ENCODE measurements at places on chromosomes 4 and X.

DNA sequence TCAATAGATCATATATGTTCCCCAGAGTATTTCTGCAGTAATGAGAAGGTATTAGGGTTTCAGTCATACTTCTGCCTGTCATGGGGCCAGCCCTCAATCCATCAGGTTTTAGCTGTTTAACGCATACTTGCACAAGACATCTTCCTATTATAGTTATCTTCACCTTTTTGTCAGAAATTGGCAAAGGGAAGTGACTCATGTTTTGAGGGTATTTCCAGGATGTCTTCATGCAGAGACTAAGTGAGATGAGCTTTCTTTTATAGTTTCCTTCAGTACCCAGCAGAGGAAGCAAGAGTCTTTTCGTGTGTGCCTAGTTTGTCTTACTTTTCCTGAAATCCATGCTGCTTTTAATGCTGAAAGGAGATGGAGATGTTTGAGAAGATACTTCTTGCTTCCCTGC is 9.5 kb downstream of the CSTF2 start:
- DNase-seq, result peak; percentile 42

DNA sequence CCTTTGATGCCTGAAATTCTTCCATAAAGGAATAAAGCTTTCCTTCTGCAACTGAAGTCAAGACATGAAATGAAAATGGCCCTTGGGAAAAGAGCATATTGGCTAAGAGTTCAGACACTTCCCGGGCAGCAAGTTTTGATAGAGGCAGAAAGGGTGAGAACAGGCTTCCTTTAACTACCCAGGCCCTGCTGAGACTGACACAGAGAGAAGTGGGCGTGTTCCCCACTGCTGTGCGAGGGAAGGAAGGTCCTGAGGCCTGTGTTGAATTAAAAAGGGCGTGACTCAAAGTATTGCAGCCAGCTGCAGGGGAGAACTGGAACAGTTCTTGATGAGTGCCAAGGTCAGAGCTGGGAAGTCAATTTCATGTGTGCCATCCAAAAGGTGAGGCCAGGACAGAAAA is 33.9 kb upstream of the ADGRG2 start:
- peak; percentile 50 for DNase-seq

DNA sequence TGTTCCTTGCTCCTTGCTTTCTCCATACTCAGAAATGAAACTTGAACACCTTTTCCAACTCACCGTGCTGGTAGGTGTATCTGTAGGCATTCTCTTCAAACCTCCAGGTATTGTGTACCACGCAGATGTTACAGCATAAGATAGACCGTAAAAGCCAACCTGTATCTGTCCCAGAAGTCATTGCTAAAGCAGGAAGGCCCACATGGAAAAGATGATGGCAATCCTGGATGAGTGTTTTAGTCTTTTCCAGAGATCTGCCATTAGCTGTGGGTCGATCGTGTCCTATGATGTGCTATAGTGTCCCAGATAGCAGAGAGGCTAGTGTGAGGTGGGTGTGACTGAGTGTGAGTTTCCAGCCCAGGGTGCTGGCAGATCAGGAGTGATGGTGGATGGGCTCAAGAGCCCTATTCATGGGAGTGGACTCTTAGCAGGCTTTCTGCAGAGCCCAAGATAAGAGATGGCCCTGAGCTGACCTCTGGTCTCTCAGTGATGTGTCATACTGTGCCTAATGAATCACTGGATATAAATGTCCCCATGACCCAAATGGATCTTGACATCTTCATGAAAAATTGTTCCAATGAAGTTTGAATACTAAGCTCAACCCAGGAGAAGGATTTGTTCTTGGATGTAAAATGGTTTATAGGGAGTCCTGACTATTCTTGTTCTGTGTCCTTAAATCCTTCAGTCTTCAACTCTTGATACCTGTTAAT is 69.1 kb upstream of the WDR1 start:
- DNase-seq, result no peak

DNA sequence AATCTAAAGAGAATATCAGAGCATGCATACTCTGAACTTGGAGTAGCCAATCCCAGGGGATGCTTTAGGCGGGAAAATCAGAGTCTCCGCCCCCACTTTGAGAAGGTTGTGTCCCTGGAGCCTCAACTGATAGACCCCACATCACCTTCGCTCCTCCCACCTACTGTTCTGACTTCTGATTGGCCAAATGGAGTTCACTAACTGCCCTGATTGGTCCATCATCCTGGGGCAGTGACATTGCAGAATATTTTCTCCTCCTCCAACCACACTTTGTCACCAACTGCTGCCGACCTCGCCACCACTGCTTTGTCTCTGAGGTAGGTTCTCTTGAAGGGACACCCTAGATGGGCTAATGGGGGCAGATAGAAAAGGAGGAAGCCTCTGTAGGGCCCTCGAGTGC is 22.7 kb upstream of the SPACA5B start:
- DNase-seq, result no peak

- peak; percentile 88 for DNase-seq
These were observed 151.5 kb downstream of the PDLIM5 start for GRCh38 chr4:94603170-94603747.

DNA sequence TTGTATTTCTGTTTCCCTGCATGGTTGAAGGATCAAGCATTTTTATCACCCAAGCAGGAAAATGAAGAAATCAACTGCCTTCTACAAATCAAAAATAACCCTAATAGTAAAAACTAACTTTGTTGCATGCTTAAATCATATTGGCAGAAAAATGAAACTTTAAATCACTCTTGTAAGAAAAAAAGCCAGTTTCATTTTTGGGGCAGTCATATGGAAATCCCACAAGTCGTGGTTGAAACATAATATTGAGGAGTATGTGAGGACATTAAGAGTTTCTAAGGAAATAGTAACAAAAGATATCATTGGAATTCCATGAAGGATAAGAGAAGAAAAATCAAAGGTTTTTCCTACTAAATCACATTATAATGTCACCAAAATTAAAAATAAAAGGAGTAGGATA is 8.4 kb downstream of the TEC start:
- DNase-seq, result no peak
